ENCODE measurements at places on chromosomes 16 and 17.

- no peak for DNase-seq
Measured at GRCh38 chr16:23950898-23951297, 115.1 kb downstream of the PRKCB start.

GRCh38 chr17:1322014-1322428 lies 42.6 kb downstream of the TRARG1 start:
- DNase-seq, result no peak

DNA sequence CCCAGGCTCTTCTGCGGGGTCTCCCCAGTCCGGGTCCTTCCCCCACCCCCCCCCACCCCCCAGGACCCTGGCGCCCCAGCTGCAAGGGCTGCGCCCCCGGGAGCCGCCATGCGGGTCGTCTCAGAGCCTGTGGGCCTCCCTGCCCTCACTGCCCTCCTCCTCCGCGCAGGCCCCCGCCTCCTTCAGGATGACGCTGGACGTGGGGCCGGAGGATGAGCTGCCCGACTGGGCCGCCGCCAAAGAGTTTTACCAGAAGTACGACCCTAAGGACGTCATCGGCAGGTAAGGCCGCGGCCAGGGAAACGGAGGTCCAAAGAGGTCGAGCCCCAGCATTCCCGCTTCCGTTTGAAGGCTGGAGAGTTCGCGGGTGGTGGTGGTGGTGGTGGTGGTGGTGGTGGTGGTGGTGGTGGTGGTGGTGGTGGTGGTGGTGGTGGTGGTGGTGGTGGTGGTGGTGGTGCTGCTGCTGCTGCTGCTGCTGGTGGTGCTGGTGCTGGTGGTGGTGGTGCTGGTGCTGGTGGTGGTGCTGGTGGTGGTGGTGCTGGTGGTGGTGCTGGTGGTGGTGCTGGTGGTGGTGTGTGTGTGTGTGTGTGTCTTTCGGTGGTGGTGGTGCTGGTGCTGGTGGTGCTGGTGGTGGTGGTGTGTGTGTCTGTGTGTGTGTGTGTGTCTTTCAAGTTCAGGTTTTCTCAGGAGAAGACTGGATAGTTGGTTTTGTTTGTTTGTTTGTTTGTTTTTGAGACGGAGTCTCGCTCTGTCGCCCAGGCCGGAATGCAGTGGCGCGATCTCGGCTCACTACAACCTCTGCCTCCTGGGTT lies 615 bp downstream of the PHKG2 start:
- no peak for DNase-seq

DNA sequence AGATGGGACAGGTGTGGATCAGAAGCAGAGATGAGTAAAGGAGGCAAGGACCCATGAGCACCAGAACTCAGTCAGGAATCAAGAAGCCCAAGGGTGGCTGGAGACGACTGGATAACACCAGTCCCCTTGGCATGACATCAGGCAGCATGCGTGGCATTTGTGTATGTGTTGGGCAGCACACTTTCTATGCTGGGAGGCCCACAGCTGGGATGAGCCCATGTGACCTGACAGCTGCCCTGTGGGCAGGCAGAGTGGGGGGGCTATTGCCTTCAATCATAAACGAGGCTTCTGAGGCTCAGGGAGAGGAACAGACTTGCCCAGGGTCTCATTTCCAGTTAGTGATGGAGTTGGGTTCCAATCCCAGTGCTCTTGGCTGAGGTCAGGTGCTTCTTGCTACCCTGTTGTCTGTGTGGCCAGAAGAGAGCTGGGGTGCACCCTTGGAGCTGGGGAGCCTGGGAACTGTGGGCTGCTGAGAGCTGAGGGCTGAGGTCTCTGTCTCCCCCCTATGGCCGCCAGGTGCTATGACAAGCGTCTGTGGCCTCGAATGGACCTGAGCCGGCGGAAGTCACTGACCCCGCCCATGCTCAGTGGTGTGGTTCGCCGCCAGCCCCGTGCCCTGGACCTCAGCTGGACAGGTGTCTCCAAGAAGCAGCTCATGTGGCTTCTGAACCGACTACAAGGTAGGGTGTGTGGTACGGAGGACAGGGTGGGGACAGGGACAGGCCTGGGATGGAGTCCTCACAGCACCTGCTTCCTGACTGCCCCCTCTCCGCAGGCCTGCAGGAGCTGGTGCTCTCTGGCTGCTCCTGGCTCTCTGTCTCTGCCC lies 7.1 kb upstream of the ORAI3 start:
- no peak for DNase-seq

DNA sequence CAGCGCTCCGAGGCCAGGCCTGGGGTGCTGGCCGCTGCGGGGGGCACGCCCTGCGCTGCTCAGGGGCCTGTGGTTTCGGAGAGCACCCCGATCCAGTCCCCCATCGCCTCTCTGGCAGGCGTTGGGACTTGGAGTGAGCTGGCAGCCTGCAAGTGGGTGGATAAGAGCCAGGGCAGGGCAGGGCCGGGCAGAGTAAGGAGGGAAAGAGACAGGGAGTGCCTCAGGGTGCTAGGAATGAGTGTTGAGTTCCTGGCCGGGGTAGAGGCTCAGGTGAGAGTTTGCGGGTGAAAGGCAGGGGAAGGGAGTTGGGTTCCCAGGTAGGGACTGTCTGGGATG lies 1.3 kb downstream of the CDH13 start:
- no peak for DNase-seq

- no peak for DNase-seq
Measured at GRCh38 chr17:2250140-2251095, 53.2 kb downstream of the SMG6 start.

- DNase-seq, result no peak
Measured at GRCh38 chr16:65769776-65770438, 596.6 kb upstream of the CDH5 start.
